MCF 10A (cell line): ENCODE measurements at places on chromosomes 7 and 10. TPM values are rescaled to one million over a fixed set of nuclear protein-coding genes. Genes with fewer than 3 reads are reported as not detected.

The ANKRD61 gene
- 0.42 TPM in 1 of 2 replicates, not detected in the other for total RNA-seq

The GALNT17 gene
- not detected in 2 replicates for total RNA-seq

The NPSR1 gene
- total RNA-seq: not detected in 2 replicates

The PCBD1 gene
- 40.3 and 52.4 TPM in 2 replicates for total RNA-seq

The SPRN gene
- not detected in 2 replicates for total RNA-seq

The SPDYE6 gene
- total RNA-seq: not detected in 2 replicates

The PRLHR gene
- not detected in 2 replicates for total RNA-seq

The ENTPD1 gene
- total RNA-seq: not detected in 2 replicates

The GGCT gene
- total RNA-seq: 48.3 and 64.8 TPM in 2 replicates

The KAZALD1 gene
- 2.4 and 6.7 TPM in 2 replicates for total RNA-seq

The EPHA1 gene
- 0.89 and 1.2 TPM in 2 replicates for total RNA-seq

The ZNF239 gene
- total RNA-seq: 9.9 and 16.4 TPM in 2 replicates

The OR13A1 gene
- total RNA-seq: not detected in 2 replicates

The SEC31B gene
- 10.6 and 14.0 TPM in 2 replicates for total RNA-seq

The UCN3 gene
- total RNA-seq: not detected in 2 replicates

The TSPAN15 gene
- total RNA-seq: 0.52 and 0.54 TPM in 2 replicates

The ANXA8L1 gene
- 21.9 and 31.7 TPM in 2 replicates for total RNA-seq

The FAM24B gene
- 17.1 and 23.7 TPM in 2 replicates for total RNA-seq

The IL6 gene
- total RNA-seq: 13.8 and 22.0 TPM in 2 replicates
